Omental fat pad (tissue), 4 donors: ENCODE measurements at places on chromosomes 7 and 10.

DNA sequence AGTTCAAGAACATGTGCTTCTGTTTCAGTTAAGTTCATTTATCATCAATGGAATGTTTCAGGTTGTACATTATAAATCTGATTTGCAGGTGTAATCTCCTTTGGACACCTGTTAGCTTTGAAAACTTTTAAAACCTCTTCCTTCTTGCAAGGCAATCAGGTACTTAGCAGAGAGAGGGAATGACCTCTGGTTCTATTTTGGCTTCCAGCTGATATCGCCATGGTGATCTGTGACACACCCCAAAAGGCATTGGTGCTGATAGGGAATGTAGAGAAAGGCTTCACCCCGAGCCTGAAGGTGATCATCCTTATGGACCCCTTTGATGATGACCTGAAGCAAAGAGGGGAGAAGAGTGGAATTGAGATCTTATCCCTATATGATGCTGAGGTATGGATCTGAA, 35.4 kb downstream of the ACSL5 start:
- no peak for DNase-seq

DNA sequence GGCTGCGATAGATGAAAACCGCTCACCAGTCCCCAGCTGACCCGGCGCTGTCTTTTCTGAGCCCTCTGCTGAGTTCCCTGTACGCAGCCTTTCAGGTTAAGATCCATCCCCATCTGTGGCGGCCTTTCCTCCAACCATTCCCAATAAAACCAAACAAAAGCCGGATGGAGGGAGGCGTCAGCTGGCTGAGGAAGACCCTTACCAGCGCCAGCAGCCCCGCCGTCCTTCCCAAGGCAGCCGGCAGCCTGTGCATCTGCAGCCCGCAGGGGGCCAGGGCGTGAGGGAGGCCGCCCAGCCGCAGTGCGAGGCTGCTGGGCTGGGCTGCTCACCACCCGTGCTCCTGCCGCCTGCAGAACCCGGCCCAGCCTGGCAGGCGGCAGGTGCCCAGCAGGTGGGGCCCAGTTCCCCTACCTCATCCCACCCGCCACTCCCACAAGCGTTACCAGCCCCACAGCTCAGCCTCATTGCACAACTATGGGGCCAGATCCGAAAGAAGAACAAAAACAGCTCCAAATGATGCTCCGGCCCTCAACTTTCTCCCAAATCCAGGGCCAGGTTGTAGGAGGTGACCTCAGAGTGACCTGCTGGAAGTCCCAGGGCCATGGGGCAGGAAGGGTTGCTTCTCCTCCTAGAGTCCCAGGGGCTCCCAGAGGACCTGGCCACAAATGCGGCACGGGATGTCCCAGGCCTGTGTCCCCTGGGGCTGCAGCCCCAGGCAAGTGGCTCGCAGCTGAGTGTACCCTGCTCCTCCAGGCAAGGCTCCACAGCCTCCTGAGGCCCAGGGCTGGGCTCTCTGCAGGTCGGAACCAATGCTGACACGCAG, 23.8 kb downstream of the PAPOLB start:
- DNase-seq = no peak

GRCh38 chr7:22541789-22542188, 41.8 kb upstream of the STEAP1B start:
- no peak for DNase-seq

- no peak for DNase-seq
Measured at GRCh38 chr10:62130948-62131347, 137.7 kb downstream of the RTKN2 start.

GRCh38 chr7:18126281-18126680, 98.6 kb upstream of the PRPS1L1 start:
- no peak for DNase-seq

DNA sequence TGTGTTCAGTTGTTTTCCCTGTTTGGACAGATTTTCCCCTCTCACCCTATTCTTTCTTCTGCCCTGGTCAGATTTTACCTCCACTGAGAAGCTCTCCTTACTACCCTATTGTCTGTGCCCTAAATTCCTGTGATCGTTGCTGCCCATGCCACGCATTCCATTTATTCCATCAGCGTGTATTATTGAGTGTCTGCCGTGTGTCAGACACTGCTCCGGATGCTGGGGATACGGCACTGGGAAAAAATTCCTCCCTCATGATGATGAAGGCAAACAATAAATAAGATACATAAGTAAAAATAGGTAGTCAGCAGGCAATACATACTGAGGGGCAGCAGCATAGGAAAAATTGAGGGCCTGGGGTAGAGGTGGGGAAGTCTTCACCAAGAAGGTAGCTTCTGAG, 86.8 kb downstream of the FANK1 start:
- no peak for DNase-seq

DNA sequence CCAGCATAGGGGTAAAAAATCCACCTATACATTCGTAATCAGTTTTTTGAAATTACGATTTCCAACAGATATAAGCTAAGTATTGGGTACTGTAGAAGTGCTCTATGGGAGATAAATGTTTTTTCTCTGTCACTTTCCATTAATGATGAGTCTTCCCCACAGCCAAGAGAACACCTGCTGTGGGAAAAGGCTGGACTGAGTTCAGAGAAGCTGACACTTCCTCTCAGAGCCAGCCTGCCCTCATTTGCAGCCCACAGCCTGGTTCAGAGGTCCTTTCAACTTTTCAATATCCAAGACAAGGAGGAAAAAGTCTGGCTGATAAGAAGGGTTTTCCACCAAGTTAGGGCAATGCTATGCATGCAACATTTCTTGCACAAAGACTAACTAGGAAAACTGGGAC, 64.5 kb upstream of the DNAJB12 start:
- no peak for DNase-seq
